ENCODE measurements at places on chromosomes 13 and 19. TPM values are rescaled to one million over a fixed set of nuclear protein-coding genes. Genes with fewer than 3 reads are reported as not detected.

DNA sequence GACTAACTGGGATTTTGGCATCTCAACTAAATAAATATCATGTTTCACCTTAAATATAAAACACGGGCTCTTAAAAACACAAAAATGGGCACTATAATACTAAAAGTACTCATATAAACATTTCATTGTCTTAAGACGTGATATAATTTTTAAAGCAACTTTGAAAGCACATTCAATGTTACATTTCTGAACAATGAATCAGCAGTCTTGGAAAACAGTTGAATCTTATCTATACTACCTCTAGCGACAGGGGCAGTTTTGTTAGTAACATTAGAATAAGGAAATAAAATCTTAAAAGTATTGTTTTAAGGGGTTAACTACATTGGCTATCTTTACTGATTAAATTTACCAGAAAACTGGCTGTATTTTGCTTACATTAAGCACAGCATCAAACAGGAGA is 156.9 kb downstream of the UGGT2 start:
- no peaks in the 10 kb centered on the region for H3K27me3 ChIP-seq
- no peaks in the 10 kb centered on the region for H3K36me3 ChIP-seq
- H3K27ac ChIP-seq = no peak overlapping the region

Gene CYP2S1
- total RNA-seq = 2.0 TPM

GRCh38 chr19:35710784-35711723 is 6.7 kb downstream of the ZBTB32 start:
- no peak overlapping the region for H3K27ac ChIP-seq
- DNase-seq = no peak
- H3K36me3 ChIP-seq = no peaks in the 10 kb centered on the region

GRCh38 chr13:96934889-96935489 is 59.3 kb downstream of the OXGR1 start:
- no peak overlapping the region for H3K4me3 ChIP-seq
- no peaks in the 10 kb centered on the region for H3K36me3 ChIP-seq
- H3K27me3 ChIP-seq = no peaks in the 10 kb centered on the region
- no peak for DNase-seq

Measured in neural progenitor cell (in vitro differentiated cells).